ENCODE measurements at places on chromosomes 1 and 21.

- no peak for DNase-seq
Observed at GRCh38 chr1:65889441-65889840, 96.7 kb downstream of the PDE4B start.

- DNase-seq: no peak
Observed at GRCh38 chr1:205346956-205347574, 9.7 kb downstream of the KLHDC8A start.

- no peak for DNase-seq
Observed at GRCh38 chr1:176577646-176578197, 114.7 kb downstream of the PAPPA2 start.

DNA sequence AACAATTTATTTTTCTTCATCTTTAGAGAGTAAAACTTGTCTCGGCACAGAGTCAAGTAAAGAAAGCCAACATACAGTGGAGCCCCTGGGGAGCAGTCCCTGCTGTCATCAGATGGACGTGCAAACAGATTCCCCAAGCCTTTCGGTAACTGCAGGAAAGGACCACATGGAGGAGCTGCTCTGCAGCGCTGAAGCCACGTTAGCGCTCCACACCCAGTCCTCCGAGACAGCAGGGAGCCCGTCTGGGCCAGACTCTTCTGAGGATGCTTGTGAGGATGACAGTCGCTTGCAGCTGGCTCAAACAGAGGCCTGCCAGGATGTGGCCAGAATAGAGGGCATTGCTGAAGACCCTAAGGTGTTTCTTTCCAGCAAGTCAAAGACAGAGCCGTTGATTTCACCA, 77.1 kb upstream of the SCCPDH start:
- no peak for DNase-seq

DNA sequence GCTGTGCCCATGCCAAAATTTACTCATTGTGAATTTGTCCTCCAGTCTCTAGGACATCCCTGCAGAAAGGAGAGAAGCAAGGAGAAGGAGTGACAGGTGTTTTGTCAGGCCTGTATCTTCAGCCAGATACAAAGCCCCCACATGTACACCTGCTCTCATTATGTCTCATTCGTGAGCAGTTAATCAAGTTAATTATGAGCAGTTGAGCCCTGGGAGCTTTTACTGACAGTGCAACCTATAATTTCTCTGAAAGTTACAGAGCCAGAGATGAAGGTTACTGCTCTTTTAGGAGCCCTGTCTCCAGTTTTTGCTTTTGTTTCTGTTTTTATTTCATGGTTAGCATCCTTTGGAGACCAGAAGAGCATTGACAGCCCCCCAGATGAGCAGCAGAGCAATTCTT, 5.0 kb upstream of the ILDR2 start:
- DNase-seq: no peak

DNA sequence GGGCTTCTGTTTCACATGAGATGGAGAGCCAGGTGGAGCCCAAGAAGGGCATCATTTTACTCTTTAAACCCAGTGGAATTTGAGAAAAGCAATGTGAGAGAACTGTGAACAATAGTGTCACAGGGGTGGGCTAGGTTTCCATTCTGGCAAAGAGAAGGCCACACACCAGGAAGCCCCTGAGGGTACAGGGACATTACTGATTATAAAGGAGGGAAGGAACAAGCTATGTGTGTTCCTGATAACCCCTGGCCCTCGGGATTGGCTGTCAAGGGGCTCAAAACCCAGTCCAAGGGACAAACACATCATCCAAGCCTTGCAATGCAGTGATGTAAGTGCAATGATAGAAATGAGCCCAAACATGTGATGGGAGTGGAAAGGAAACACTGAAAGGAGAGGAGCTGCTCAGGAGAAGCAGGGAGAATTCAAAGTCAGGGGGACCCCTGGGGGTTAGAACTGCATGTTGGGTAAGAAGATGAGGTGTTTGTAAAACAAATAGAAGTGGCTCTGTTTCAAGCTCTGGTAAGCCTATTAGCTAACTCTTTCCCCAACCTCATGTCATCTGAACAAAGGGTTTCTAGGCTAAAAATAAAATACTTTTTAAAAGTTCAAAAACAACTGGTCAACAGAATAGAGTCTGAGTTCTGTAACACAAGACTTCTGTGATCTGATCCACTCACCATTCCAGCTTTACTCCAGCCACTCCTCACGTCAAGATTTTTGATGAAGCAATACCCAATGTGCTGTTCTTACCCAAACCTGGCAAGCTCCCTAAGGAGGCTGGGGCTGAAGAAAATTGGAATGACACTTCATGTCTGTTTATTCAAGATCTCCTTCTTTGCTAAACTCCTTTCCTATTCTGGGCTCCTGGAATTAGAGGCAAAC, 51.1 kb upstream of the IL12RB2 start:
- DNase-seq: no peak

- no peak for DNase-seq
Observed at GRCh38 chr21:42621166-42621818, 32.1 kb upstream of the PDE9A start.

- DNase-seq: no peak
Observed at GRCh38 chr1:51331206-51332100, 1.1 kb upstream of the TTC39A start.

GRCh38 chr21:36728371-36729111, 29.6 kb downstream of the SIM2 start:
- no peak for DNase-seq

GRCh38 chr1:40258445-40258769, 371 bp downstream of the ZMPSTE24 start:
- DNase-seq: no peak

DNA sequence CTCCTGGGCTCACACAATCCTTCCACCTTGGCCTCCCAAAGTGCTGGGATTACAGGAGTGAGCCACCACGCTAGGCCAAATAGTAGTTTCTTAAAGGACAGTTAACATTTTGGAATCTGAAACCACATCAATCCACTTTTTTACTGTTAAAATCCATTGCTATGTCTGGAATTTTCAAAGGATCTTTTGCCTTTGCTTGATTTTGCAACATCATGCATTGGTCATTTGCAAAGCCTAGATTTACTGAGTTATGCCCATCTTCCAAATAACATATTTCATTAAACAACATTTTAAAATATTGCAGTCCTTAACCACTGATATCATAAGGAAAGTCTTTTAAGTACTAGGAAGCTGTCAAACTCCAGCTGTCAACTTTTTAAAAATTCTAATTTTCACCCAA, 3.3 kb downstream of the POGZ start:
- no peak for DNase-seq

GRCh38 chr1:235049217-235049616, 79.4 kb downstream of the TOMM20 start:
- peak; percentile 33 for DNase-seq

- peak; percentile 53 for DNase-seq
Observed at GRCh38 chr1:183622884-183623785, 12.4 kb downstream of the ARPC5 start.

GRCh38 chr1:40090652-40091355, 6.2 kb downstream of the PPT1 start:
- DNase-seq: no peak

DNA sequence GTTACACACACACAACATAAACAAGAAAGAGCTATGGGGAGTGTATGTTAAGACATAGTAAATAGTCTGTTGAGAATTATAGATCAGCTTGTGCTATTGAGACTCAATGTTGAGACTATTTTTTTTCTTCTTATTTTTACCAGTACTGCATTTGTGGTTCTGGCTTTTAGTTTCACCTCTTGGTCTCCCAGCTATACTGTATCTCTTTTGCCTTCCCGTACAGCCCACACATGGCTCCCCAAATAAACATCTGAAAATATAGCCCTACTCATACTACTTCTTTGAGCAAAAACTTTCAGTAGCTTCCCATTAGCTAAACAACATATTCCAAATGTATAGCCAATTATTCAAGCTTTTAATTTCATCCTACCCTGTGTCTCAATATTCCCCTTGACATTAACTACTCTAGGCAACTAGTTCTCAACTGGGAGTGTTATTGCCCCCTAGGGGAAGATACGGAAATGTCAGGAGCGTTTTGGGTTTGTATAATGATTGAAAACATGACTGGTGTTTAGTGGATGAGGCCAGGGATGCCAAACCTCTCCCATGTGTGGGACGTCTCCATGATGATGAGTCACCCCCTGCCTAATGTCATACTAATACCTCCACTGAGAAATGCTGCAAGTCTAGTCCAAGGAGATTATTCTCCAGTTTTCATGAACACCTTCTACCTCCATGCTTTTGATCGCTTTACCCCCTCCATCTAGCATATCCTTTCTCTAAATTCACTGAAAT, 6.8 kb downstream of the RPE65 start:
- no peak for DNase-seq

DNA sequence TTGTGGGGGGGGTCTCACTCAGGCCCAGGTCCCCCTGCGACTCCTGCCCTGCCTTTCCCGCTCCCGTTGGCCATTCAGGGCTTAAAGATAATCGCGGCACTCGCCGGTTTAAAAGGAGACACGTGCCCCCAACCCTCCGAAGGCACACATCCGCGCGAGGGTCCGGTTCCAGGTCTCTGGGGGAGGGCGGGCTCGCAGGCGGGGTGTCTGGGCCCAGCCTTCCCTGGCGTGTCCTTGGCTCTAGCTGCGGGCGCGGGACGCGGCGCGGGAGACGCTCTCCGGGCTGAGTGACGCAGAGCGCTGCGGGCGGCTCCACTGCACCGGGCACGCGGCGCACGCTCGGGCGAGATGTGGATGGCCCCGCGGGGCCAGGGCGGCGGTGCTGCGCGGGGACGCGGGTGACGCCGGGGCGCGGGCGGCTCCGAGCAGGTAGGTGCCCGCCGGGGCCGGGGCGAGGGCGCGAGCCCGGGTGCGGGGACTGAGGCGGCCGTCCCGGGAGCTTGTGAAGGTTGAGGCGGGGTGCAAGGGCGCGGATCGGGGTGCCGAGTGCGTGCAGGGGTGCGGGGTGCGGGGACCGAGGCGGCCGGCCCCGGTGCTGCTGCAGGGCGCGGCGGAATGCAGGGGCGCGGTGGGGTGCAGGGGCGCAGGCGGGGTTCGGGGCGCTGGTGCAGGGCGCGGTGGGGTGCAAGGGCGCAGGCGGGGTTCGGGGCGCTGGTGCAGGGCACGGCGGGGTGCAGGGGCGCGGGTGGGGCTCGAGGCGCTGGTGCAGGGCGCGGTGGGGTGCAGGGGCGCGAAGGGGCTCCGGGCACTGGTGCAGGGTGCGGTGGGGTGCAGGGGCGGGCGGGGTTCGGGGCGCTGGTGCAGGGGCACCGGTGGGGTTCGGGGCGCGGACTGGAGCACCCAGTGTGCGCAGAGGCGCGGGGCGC, 3.3 kb upstream of the TRPM2 start:
- no peak for DNase-seq

GRCh38 chr21:17931080-17931479, 111.9 kb upstream of the C21orf91 start:
- DNase-seq: peak; percentile 31

GRCh38 chr1:236681219-236681618, 5.1 kb upstream of the ACTN2 start:
- no peak for DNase-seq

- DNase-seq: no peak
Observed at GRCh38 chr1:37851782-37852210, 7.6 kb downstream of the MTF1 start.

GRCh38 chr1:214362188-214362882, 81.4 kb downstream of the SMYD2 start:
- no peak for DNase-seq

GRCh38 chr1:159429074-159429861, 2.7 kb upstream of the OR10J4 start:
- no peak for DNase-seq

DNA sequence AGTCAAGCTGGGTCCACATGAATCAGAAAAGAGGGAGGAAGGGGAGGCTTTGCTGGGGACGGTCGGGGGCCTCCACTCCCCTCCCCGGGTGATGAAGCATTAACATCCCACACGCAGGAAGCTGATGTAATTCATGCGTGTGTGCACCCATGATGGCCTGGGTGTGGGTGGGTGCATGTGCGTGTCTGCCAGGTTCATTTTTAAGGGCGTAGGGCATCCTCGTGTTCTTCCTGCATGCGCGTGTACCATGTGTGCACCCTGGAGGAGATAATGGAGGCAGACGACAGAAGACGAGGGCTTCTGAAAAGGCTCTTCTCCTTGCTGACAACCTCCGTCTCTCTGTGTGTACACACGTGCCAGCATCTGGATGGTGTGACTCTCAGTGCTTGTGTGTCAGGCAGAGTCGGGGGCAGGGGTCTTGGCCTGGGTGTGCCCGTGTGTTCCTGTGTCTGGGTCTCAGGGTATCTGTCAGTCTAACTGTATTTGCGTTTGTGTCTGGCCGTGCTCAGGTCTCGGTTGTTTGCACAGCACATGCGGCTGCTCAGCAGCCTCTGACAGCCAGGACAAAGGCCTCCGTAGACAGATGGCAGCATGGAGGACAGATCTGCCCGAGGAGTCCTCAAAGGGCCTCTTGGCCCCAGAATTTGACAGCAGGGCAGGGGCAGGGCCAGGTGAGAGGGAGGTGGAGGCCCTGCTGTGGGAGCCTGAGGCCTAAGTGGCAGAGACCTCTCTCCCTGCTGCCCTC, 2.4 kb downstream of the RAP1GAP start:
- DNase-seq: no peak

- DNase-seq: no peak
Observed at GRCh38 chr1:167400359-167400953, 117.9 kb downstream of the CD247 start.

GRCh38 chr1:64934878-64935275, 31.5 kb downstream of the JAK1 start:
- no peak for DNase-seq

DNA sequence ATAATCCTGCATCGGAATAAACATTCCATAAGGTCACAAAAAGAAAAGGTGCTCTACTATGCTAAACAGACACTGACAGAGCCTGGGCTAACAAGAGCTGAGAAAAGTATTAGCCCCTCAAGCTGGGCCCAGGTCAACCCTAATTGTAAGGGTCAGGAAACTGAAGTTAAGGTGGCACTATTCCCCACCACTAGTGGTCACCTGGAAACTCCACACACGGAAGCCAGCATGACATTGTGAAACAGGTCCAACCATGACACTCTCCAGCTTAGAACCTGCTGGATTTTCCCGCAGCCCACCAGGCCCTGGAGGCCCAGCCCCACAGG, 1.2 kb downstream of the PTTG1IP start:
- DNase-seq: no peak

DNA sequence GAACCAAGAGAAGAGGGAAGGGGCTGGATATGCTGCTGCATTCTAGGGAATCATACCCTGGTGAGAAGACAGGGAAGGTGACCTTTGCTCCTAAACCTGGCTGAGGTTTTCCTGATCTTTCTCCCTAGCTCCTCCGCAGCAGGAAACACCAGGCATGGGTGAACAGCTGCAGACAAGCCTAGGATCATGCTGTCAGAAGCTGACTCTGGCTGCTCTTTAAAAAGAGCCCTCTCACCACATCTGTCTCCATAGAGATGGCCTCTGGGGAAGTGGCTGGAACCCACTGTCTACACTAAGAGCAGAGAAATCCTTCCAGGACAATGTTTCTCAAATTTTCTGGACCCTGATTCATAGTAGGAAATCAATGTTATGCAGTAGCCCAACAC, 57.6 kb downstream of the CD34 start:
- DNase-seq: no peak

- no peak for DNase-seq
Observed at GRCh38 chr1:11741482-11741881, 5.5 kb downstream of the AGTRAP start.

DNA sequence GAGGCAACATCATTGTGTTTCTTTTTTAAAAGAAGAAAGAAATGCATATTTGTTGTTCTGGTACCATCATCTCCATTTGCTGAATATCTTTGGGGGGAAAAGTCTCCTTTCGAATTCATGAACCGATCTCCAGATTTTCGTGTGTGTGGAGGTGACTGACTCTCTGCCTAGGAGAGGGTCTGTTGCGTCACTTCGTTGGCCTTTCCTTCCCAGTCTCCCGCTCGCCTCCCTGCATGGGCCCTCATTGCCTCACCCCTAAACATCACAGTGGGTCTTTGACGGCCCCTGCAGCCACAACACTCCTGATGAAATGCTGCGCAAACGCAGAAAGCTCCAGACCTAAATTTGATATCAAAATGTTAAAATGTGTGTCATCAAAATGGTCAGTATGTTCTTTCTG, 103.2 kb upstream of the RALGPS2 start:
- DNase-seq: no peak
